ENCODE measurements at places on chromosomes 2 and 18.

GRCh38 chr2:187302116-187302515 lies 145.9 kb downstream of the CALCRL start:
- no peak for DNase-seq

DNA sequence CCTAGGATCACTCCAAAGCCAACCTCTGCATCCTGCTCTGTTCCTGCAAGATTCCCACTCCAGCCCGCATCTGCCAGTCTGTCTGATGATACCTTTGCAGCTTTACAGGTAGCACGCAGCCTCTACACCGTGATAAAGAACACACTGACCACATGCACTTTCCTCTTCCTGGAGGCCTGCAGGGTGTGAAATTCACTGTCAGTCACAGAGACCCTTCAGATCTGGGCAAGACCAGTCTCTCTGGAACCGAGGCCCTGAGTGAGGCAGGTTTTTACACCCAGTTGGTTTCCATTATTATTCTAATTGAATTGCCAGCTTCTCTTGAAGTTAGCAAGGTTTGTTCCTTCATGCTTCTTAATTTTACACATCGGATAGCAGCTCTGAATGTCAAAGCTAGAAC lies 30.5 kb upstream of the TWIST2 start:
- no peak for DNase-seq

- no peak for DNase-seq
Measured at GRCh38 chr18:55251254-55251971, 292.2 kb upstream of the CCDC68 start.

GRCh38 chr2:29329899-29330298 lies 214.7 kb downstream of the CLIP4 start:
- DNase-seq = no peak
